NCI-H1436 treated with DMSO at 0.1 percent for 48 hours (cell line): ENCODE measurements at places on chromosomes 16 and 17.

GRCh38 chr17:60353773-60354172 is 38.2 kb downstream of the USP32 start:
- no peak for DNase-seq

DNA sequence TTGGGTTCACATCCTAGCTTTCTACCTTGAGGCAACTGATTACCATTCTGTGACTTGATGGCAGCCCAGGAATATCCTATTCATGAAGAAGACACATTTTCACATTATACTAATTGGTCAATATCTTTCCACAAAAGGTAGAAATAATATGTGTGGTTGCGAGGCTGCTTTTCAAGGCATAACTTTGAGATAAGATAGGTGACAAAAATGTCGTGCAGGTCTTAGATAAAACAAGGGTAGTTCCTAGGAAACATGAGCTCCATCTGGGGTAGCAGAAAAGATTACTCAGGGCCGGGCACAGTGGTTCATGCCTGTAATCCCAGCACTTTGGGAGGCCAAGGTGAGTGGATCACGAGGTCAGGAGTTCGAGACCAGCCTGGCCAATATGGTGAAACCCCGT is 22.3 kb upstream of the TEKT3 start:
- no peak for DNase-seq

DNA sequence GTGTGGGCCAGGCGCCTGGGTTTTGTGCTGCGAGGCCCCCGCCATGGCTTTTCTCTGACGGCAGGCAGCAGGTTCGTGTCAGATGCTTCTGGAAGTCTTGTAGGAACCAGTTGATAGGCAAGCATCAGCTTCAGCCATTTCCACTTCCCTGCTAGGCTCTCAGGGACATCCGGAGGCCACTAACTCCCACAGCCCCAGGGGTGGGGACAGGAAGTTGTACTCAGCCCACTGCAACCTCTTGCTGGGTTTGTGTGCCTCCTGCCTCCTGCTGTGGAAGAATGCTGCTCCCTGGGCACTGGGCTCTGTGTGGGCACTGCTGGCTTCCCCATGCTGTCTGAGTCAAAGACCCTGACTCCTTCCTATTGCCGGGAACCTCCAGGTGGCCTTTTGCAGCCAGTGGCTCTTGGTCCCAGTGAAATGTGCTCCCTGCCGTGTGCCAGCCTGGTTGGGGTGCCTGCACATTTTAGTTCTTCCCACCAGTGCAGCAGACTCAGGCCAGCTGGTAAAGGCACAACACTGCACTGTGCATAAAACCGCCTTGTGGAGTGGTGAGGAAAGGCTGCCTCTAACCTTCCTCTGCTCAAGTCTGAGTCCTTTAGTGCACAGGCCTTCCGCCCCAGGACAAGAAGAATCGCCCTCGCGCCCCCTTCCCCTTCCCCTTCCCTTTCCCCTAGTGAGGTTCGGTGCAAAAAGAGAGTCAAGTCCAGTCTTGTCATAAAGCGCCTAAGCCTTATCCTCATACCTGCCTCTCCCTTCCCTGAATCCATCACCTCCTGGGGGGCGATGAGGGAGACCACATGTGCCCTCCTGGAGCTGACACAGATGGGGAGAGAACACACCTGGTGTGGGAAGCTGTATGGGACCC is 16.6 kb downstream of the LDHD start:
- no peak for DNase-seq

- no peak for DNase-seq
These were observed 22.5 kb downstream of the BANP start for GRCh38 chr16:87973717-87974116.

DNA sequence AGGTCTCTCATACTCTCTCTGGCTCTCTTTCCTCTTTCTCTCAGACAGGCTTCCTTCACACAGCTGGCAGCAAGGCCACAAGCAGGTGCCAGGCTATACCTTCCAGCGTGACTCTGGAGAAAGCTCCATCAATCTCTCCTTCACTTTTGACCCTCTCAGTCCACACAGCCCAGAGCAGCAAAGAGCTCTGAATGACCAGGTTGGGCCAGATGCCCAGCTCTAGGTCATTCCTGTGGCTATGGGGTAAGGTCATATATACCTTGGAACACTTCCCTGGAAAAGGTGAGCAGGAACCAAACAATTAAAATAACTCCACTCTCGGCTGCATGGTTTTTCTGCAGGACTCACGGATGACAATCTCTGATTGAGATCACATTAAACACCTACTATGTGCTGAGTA is 8.8 kb downstream of the ADAP2 start:
- no peak for DNase-seq

DNA sequence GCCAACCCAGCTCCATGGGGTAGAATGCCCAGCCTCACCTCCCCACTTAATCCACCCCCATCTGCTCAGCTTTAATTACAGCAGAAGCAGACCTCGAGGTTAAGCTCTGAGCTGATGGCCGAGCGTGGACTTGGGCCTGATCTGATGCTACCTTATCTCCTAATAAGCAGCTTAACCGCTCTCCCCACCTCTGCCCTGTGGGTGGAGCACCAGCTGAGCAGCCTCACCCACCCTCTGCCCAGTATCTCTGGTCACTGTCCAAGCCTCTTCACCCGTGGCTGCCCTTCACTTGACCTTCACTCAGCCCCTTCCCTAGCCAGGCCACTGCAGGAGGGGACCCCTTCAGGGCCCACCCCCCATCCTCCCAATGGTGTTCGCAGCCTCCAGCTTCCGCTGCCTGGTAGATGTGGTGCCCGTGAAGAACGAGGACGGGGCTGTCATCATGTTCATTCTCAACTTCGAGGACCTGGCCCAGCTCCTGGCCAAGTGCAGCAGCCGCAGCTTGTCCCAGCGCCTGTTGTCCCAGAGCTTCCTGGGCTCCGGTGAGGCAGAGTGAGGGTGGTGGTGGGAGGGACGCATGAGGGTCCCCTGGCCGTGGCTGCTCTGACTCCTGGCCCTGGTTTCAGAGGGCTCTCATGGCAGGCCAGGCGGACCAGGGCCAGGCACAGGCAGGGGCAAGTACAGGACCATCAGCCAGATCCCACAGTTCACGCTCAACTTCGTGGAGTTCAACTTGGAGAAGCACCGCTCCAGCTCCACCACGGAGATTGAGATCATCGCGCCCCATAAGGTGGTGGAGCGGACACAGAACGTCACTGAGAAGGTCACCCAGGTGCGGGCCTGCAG is 6.8 kb downstream of the KCNH6 start:
- no peak for DNase-seq

DNA sequence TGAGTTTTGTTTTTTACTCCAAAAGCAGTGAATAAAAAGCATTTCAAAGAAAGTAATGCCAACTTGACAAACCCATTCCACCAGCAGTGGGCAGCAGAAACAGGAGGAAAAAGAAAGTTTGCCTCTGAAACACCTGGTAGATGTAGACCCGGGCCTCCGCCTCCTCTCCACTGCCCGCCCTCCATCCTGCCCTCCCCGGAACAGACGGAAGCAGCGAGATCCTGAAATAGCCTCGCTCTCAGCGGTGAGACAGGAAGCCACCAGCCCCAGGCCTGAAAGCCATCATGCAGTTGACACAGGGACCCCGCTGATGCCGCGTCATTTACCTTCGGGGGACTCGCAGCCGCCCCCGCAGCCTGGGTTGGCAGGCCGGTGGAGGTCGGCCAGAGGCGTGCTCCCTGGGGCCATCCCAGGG is 67.8 kb downstream of the C16orf78 start:
- peak; percentile 10 for DNase-seq

DNA sequence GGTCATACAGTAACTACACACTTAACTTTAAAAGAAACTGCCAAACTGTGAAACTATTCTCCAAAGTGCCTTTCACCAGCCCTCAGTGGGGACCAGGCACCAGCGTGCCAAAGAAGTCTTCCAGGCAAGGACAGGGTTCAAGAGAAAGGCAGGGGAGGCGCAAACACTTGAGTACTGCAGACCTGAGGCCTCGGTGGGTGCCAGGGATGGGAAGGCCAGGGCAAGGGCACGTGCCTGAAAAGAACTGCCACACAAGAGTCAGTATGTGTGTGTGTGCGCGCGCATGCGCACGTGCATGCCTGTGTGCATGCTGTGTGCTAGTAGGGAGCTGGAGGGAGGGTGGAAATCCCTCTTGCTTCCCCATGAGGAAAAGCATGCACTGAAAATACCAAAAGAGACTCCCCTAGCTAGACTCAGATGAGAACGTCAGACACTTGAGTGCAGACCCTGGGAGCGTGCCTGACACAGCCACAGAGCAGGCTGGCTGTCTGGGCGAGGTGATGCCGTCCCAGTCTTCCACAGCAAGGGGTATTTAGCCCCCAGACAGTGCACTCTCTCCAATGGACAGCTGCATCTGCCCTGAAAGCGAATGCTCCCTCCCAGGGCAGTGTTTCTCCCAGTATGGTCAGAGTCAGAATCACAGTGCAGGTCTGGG is 40.1 kb upstream of the GSG1L start:
- no peak for DNase-seq

GRCh38 chr16:27869411-27869810 is 194.1 kb downstream of the GSG1L start:
- no peak for DNase-seq

DNA sequence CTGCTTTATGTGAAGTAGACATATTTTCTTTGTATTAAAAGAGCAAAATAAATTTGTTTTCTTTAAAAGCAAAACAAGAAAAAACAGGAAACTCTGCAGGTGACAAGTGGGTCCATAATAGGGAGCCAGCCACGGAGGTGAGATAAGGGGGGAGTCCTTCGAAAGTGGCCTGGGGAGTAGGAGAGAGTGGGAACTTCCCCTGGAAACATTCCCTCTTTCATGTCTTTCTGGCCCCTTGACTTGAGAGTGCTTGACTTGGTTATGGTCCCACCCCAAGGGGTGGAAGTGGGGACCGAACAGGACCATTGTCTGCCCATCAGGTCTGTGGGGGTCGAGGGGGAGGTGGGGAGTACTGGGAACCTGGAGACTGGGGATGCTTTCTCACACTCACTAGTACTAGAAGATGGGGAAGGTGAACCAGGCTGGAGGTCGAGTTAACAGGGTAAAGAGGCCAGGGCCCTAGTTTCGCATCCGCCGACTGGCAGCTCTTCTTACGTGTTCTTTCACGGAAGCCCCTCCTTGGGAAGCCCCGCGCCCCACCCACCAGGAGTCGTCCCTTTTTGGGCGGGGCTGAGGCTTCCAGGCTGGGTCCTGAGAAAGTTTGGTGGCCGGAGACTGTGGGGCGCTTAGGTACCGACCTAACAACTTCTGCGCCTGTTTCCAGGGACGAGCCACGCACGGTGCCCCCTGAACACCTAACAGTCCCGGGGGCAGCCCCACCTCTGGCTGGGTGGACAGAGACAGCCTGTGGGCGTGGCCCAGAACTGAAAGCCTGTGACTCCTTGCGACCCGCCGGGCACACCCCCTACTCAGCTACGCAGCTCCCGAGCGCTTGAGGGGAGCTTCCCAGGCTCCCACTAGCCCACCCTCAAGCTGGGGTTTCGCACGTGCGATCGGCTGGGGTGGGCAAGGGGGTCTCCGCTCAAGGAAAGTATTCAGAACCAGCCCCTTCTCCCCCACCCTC is 790 bp downstream of the TRADD start:
- no peak for DNase-seq

GRCh38 chr17:7721612-7722011 is 4.1 kb downstream of the DNAH2 start:
- DNase-seq, result no peak

- DNase-seq, result no peak
These were observed 233.6 kb downstream of the SEC14L1 start for GRCh38 chr17:77374170-77374936.

GRCh38 chr16:18804540-18804939 is 3.2 kb upstream of the ARL6IP1 start:
- no peak for DNase-seq

- no peak for DNase-seq
These were observed 53.4 kb downstream of the MEOX1 start for GRCh38 chr17:43608313-43608712.

DNA sequence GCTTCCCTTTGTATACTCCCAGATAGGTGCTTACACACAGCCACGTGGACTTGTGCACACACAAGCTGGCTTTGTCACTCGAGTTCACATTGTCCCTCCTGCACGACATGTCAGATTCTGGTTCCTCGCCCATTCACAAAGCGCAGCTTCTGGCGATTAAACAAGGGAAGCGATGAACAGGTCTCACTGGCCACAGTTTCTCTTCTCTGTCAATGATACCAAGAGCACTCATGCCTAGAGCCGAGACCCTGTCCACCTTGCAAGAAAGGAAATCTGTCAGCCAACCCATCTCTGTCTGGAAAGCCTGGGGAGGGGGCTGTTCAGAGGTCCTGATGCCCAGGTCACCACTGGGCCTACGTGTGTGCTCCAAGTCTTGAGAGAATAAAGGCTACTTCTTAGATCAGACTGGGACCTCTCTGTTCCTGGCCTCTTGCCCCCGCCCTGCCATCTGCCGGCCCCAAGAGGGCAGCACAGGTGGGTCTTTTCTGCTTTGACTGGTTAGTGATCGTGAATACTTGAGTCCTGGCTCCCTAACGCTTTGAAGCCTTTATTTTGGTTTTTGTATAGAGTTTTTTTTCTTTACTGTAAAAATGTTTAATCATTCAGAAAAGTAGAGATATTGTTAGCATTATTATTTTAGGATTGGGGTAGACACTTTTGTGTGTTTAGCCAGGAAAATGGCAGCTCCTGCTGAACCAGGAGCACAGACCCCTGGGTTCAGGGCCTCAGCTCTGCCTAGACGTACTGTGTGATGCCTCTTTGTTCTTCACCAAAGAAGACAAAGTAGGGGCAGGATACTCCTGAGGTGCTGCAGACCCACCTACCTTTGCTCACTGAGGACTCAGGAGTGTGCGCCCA is 104.7 kb downstream of the MRM1 start:
- peak; percentile 67 for DNase-seq

GRCh38 chr17:44402564-44403172 is 13.2 kb upstream of the ITGA2B start:
- DNase-seq, result no peak

GRCh38 chr16:19532601-19533000 is 8.9 kb downstream of the CCP110 start:
- no peak for DNase-seq

- DNase-seq, result peak; percentile 48
These were observed 60.5 kb downstream of the CREBBP start for GRCh38 chr16:3819746-3820724.

DNA sequence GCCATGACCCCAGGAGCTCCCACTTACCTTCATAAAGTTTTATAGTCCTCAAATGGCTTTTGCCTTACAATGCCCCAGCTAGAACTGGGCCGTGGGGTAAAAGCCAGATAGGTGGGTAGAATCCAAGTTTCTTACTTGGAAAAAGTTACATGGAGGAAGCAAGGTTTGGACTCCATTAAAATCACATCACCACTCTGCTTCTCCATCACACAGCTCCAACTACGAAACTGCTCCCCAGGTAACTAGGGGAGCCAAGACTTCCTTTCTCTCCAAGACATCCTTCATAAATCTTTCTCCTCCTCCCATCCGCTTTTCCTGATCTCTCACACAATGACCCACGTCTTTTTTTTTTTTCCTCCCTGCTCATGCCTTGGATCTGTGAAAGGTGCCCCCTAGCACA is 130.8 kb upstream of the RCVRN start:
- DNase-seq, result no peak
